ENCODE measurements at places on chromosomes 2 and 18.

- DNase-seq = no peak
Observed at GRCh38 chr2:120538691-120539423, 192.9 kb downstream of the INHBB start.

DNA sequence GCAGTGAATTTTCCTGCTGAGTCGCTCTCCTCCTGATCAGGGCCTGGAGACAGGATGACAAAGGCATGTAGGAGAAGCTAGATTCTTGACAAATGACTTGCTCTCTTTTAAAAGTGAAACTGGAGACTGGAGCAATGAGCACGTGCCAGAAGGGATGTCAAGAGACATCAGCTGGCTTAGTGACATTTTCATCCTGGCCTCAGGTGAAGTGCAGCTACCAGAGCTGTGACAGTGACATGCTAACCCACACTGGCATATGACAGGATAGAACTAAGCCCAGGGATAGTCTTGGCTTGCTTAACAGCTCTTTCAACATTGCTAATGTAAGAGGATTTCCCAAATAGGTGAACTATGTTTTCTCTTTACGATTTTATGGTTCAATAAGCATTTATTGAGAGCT is 757.5 kb upstream of the DDX18 start:
- DNase-seq = no peak

DNA sequence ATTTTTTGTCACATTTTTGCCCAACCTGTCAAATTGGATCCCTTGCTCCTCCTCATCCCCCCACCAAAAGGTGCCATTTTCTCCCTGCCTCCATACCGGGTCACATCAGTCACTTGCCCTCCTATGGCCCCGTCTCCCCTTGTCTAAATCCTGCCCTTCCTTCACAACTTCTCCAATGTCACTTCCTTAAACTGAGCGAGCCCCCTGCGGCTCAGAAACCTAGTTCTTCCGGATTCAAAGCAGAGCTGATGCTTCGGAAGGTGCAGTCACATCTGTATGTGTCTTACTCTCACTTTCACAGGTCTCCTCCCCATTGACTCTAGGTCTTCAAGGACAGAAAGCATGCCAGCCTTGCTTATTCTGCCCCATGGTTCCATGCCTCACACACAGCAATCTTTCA is 22.1 kb downstream of the TNP1 start:
- DNase-seq = no peak

DNA sequence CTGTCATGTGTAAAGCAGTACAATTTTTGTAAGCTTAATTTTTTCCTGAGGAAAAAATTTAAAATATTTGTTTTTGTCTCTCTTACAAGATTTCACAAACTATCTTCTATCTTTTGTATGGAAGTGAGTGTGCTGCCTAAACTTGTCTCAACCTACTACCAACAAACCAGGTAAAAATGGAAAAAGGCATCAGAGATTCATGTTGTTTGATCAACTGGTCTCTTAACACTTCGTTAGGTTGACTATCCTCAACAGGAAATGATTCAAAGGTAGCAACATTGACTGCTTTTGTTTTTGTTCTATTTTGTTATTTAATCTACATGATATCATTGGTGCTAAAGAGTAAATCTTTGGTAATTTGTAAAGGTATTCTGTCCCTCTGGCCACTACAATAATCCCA is 47.7 kb upstream of the RND3 start:
- no peak for DNase-seq

DNA sequence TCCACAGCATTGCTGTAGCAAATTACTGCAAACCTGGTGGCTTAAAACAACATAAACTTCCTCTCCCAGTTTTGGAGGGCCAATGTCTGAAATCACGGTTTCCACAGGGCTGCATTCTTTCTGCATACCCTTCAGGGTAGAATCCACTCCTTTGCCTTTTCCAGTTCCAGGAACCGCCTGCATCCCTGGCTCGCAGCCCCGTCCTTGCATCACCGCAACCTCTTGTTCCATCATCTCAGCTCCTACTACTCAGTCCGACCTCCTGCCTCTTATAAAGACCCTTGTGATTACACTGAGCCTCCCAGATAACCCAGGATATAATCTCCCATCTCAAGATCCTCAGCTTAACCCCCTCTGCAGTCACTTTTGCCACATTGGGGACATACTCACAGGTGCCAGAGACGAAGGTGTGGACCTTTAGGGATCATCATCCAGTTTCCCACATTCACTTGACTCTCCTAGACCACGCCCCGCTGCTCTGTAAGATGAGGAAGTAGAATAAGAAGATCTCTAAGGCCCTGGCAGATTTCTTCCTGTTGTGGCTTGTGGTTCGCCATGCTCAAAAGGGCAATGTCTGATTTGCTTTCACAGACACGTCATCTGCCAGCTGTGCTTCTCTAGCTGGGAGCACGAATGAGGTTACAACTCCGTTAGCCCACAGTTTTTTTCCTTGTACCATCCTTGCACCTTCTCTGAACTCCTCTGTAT is 103.6 kb upstream of the AGAP1 start:
- DNase-seq = no peak

GRCh38 chr2:158890296-158890905 is 78.0 kb upstream of the TANC1 start:
- DNase-seq = no peak

All from NCI-H146 (cell line).